Stimulated activated CD4-positive, alpha-beta T cell treated with anti-CD3 and anti-CD28 coated beads, Interleukin-15, amount 100 ng/mL, for 48 hours (primary cell): ENCODE measurements at places on chromosomes 16 and 17.

- no peak for DNase-seq
Observed at GRCh38 chr17:72971226-72971880, 121.1 kb downstream of the SLC39A11 start.

DNA sequence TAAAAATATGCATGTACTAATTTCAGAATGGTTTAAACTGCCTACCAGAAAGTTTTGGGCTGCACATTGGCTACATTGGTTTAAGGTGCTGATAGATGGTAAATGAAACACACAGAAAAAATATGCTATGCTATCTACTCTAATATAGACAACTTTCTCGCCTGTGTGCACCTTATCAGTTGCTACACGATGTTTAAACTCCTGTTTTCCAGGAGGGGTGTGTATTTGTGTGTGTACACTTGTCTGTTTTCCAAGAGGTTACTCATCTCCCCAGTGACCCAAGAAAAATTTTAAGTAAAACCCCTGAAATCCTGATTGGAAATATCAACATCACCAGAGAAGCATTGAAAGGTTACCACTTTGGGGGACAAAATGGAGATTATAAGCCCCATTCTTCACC lies 21.6 kb upstream of the PSMC5 start:
- DNase-seq = no peak

DNA sequence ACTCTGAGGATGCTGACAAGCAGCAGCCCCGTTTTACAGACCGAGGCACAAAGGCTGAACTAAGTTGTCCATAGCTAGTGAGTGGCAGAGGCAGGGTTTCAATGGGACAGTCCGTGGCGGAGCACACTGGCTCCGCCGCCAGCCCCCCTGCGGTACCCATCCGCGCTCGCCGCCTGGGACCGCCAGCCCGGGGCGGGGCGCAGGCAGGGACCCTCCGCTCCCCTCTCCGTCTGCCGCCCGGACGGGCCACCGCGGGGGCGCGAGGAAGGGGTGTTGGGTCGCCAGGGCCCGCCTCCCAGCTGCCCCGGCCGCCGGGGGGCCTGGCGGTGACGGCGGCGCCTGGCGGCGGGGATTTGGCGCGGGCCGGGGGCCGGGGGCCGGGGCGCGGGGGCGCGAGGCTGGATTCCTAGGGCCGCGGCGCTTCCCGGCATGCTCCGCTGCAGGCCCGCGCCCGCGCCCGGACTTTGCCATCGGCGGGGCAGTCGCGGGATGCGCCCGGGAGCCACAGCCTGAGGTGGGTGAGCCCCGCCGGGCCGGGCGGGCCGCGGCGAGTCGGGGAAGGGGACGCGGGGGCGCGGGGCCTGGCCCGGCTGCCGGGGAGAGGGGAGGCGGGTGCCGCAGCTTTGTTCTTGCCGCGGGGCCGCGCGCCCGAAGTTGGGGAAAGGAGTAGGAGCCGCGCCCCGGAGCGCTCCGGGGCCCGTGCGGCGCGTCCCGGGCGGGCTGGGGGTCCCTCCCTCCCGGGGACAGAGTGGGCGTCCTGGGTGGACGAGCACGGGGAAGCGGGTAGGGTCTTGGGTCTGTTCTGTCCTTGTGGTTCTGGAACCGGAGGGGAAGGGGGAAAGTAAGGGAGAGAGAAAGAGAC lies at the start of gene TMEM98:
TSS of gene TMEM98 (plus strand) at position 430 of the 862 bp plus-strand sequence. CDS start 3,376 bp downstream, outside the sequence.
- no peak for DNase-seq

- no peak for DNase-seq
Observed at GRCh38 chr17:38469875-38470274, 41.6 kb downstream of the ARHGAP23 start.

- no peak for DNase-seq
Observed at GRCh38 chr16:57422026-57422944, 17.7 kb downstream of the CCL17 start.

DNA sequence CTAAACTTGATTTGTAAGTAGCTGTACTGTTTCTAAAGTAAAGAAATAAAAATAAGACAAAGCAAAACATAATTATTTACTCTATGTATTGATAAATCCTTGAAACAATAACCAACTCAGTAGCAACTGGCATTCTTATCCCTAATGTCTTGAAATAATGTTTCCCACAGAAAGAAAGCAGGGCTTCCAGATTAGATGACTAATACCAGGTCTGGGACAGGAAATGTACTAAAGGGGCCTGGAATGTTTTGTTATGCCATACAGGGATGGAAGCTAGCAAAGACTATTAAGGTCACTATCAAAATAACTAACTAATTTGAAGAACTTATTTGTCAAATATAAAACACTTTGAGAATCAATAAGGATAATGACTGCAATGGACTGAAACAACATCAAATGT lies 82.1 kb downstream of the CFDP1 start:
- DNase-seq = no peak

GRCh38 chr17:74097450-74098135 lies 105.9 kb upstream of the RPL38 start:
- no peak for DNase-seq

DNA sequence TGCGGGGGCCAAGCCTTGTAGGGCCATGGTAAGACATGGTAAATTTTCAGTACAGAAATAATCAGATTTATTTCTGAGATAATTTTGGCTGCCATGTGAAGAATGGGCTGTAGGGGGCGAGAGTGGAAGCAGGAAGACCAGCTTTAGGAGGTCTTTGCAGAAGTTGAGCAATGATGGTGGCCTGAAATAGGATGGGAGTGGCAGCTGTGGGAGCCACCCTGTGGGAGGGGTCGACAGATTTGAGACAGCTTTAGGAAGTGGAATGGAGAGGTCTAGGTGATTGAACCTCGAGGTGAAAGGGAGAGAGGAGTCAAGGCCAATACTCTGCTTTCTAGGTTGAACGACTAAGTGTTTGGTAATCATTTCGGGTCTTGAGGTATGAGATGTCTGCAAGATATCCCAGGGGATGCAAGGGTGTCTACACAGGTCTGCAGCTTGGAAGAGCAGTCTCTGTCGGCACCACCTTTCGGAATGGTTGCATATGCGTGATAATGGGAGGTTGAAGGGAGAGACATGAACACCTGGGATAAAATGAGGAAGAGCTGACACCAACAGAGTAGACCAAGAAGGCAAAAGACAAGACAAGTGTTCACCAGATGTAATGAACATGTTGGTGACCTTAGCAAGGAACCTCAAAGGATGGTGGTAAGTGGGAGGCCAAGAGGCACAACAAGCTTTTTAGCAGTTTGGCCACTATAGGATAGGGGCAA lies 4.2 kb upstream of the ATXN7L3 start:
- no peak for DNase-seq

- no peak for DNase-seq
Observed at GRCh38 chr17:63309021-63309420, 137.1 kb downstream of the CYB561 start.

DNA sequence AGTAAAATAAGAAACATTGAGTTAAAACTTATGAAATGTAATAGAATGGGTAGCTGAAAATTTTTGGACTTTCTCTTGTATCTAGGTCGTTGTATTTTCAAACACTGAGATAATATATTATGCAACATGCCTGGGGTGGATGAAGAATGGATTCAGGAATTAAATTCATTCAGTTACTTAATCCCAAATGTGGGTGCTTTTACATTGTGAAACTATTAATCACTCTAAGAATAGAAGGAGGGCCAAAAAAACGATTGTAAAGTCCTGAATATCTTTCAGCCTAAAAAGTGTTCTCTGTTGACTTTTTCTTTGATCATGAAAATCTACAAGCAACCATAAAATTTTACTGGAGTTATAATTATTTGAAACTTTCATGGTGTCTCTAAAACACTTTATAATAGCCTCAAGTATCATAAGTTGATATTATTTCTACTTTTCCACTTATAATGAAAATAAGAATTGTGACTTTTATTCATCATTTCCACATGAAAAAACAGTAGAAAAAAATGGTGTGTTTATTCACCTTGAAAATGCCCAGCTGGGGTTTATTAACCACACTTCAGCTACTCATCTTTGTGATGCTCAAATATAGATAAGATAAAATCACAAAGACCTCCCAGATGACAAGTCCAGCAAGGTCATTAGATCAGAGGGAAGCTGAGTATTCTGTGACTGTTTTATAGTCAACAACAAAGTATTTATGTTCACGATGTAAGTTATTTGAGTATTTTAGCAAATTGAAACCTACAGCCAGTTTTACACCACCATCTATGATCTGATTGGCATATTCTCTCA lies 619.9 kb upstream of the SOX9 start:
- DNase-seq = no peak

DNA sequence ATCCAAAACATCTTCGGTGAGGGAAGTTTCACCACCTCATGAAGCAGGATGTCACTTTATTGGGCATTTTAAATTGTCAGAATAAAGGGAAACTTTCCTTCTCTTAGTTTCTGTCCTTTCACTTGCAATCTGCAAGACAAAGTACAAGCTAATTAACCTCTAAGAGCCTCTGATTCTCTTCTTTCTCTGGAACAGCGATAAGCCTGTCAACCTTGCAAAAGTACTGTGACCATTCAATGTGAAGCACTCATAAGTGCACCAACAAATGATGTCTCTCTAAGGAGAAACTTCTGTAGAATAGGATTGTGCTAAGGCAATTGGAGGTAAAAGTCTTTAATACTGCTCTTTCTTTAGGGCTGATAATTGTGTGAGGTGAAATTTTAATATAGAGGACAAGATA lies 1622.3 kb downstream of the CDH8 start:
- no peak for DNase-seq

- no peak for DNase-seq
Observed at GRCh38 chr17:28712705-28713415, 1.2 kb upstream of the PROCA1 start.

- no peak for DNase-seq
Observed at GRCh38 chr17:7915179-7915610, 894 bp downstream of the RNF227 start.

DNA sequence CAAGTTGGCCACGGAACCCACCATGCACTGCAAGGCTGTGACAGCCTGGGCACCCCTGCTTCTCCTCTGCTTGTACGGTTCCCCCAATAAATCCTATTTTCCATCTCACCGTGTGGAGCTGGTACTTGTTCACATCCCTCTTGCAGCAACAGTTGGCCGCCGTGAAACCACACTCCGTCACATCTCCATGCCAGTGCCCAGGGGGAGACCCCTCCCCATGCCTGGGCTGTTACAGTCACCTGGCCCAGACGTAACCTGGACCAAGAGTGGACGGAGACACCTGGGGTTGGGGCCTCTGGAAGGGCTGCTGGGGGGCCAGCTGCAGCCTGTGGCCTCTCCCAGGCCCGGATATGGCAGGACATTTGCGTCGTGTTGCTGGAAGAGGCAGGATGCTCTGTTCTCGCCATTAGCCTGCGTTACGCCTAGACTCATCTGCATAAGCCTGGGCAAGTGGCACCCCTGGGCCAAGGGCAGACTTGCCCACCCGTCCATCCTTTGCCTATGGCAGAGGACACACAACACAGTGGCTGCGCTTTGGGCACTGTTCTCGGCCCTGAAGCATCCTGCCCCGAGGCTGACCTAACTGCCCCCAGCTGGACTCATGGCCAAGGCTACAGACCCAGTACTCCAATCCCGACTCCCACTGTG lies 14.2 kb upstream of the KREMEN2 start:
- no peak for DNase-seq

DNA sequence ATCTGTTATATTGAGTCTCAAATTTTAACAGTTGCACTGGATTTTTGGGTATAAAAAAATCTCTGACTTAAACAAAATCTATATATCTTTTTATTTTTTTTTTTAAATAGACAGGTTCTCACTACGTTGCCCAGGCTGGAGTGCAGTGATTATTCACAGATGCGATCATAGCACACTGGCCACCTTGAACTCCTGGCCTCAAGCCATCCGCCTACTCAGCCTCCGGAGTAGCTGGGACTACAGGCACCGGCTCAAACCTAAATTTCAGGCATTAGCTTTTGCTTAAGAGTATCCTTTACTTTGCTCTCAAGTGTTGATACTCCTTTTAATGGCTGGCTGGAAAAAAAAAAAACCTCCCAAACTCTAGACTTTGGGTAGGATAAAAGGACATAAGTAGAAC lies 61.6 kb downstream of the RPGRIP1L start:
- DNase-seq = no peak

DNA sequence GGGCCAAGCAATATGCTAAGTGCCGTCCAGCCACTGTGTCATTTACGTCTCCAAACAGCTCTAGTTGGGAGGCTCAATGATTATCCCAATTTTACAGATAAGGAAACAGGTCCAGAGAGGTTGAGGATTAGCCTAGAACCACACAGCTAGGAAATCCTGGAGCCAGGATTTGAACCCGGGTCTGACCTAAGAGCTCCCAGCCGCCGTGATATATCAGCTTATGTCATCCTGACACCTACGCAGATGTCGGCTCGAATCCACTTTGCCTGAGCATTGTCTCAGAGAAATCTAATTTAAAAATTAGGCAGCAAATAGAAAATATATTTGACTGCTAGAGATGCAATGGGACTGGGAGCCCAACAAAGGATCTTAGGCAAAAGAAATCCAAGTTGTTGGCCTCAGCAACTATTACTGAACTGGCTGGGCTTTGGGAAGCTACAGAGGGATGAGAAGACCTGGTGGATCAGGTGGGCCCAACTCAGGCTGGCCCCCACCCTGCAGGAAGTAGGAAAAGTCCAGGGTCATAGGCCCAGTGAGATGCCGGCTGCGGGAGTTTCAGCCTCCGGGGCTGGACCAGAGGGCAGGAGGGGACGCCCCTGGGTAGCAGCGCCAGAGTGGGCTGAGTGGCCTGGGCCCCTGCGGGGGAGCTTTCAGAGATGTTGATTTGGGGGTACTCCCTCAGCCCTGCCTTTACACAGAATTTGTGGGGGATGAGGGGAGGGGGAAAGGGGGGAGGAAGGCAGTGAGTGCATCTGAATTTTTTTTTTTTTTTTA lies 35.1 kb upstream of the IL21R start:
- no peak for DNase-seq

DNA sequence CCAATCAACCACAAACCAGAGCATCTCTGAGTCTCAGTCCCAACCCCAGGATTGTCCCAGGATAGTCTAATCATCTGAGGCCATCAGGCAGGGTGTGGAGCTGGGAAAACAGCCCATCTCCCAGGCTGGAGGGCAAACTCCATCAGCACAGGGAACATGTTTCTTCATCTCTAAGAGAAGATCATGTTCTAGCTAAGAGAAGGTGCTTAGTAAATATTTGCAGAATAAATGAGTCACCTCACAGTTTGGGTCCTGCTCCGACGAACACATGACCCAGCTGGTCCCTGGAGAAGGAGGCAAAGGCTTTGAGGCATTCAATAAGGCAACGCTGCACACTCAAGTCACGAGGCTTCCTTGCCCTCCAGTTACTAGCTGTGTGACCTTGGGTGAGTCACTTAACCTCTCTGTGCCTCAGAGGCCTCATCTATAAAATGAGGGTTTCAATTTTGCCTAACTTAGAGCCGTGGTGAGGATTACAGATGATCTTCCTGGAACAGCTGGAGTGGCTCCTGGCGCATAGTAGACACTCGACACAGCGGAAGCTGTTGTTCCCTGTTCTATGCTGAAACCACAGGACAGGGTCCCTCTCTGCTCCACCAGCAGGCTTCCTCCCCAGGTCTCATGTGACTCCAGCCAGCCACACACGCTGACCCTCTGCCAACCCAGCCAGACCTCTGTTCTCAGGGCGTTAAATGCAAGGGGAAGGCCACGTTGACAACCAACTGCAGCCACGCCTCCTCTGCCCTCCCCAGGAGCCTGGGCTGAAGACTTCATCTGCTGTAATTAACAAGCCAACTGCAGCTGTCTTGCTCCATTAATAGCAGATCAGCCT lies 10.3 kb upstream of the RPL38 start:
- no peak for DNase-seq

- no peak for DNase-seq
Observed at GRCh38 chr16:88365244-88365865, 17.4 kb upstream of the ZNF469 start.
